GM04504 (cell line): ENCODE measurements at places on chromosomes 3 and 15.

- DNase-seq, result no peak
Observed at GRCh38 chr3:143016321-143016972, 15.1 kb downstream of the U2SURP start.

DNA sequence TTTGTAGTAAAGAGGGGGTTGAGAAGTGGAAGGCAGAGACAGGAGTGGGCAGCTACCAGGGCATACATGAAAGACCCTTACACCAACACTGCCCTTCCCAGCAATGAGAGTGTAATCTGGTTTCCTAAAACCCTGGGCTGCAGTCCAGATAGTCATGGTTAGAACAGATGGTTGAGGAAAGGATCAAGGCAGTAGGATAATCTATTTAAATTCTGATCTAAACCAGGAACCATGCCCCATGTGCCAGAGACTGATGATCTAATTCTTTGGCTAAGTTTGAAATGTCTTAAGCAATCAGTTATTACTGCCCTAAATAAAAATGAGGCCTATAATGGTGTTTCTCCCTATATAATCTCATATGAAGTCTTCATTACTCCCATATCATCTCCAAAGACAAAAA is 59.6 kb downstream of the PRTG start:
- DNase-seq, result no peak

DNA sequence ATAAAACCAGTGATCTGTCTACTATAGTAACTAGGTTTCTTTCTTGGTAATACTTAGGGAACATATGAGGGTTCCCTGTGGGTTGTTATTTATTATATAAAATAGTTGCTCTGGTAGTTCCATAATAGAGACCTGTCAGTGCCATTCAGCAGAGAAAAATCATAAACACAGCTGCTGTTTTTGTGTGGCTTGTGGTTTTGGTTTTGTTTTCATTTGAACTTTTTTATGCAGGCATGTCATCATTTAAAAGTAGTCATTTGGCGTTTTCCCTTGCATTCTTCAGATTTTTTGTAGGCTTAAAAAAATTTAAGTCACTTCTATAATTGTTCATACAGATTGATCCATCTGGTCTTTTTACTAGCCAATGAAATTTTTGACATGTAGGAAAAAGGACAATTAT is 47.9 kb downstream of the PIK3CA start:
- DNase-seq, result peak; percentile 37

DNA sequence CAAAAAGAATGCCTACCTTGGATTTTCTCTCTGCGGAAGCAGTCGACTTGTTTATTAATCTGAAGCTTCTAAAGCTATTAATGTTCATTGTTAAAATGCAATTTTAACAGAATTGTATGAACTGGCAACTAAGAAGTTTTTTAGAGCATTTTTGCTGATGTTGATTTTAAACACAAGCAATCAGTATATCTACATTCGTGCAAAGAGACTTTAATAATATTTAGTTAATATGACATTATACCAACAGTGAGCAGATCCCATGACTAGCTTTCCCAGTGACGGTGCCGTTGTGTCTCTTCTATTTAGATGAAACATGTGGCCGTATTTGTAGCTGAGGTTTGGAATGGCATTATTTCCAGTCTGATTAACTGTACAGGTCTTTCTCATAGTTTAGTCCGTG is 88.0 kb downstream of the PEX5L start:
- no peak for DNase-seq
